AG09309 (cell line): ENCODE measurements at places on chromosomes 7 and 10.

GRCh38 chr7:111954474-111955381, 251.5 kb downstream of the DOCK4 start:
- DNase-seq = no peak

DNA sequence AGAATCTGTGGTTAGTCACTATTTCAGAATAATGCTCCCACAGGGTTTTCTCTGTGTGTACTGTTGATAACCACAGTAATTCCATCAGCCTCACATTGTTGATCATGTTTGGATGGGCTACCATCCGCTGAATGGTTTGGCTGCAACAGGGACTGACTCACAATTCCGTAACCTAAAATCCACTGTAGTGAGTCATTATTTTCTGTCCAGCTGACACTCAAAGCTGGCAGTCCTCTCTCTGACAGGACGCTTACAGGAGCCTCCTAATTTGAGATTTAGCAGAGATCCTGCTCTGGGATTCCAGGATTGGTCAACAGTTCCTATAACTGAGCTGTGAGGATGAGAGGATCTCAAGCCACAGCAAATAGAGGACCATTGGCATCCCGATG, 32.7 kb downstream of the VWA2 start:
- peak; percentile 86 for DNase-seq

DNA sequence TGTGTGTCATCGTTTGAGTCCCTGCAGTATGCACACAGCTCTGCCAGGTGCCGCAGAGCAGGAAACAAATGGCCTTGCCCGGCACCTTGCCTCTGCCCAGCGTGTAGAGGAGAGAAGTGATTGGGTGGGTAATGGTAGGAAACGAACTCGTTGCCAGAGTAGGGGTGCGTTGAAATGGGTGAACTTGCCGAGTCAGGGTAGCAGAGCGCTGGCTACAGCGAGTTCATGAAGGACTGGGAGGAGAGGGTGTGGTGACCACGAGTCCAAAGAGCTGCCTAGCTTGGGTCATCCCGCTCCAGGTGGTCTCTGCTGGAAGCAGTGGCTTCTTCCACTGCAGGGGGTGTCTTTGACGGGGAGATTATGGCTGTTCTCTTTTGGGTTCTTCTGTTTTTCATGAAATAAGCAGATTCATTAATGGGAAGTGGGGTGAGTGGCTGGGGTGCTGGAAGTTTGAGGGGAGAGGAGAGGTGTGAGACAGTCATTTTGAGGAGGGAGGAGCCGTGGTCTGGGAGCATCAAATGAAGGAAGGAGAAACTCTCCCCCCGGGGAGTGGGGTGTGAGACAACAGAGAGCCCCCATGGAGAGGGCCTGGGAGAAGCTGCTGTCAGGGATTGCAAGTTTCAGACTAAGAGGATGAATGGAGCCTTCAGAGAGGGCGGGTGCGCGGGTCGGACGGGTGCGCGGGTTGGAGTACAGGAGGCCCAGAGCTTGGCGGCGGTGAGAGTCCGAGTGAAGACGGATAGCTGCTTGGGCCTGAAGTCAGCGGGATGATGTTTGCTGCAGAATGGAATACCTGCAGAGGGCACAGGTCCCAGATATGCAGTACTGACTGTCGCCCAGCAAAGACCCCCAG, 26.2 kb downstream of the PPP2R2D start:
- no peak for DNase-seq

- DNase-seq = no peak
These were observed 3.1 kb upstream of the INPP5A start for GRCh38 chr10:132534391-132535064.

GRCh38 chr7:7566651-7567611, at the start of gene MIOS:
Gene MIOS, plus strand, starts transcription at chr7:7566884. Its CDS starts 5,592 bp downstream, at chr7:7572476.
- DNase-seq = no peak

- no peak for DNase-seq
These were observed 196.0 kb downstream of the RNLS start for GRCh38 chr10:88386821-88387773.

DNA sequence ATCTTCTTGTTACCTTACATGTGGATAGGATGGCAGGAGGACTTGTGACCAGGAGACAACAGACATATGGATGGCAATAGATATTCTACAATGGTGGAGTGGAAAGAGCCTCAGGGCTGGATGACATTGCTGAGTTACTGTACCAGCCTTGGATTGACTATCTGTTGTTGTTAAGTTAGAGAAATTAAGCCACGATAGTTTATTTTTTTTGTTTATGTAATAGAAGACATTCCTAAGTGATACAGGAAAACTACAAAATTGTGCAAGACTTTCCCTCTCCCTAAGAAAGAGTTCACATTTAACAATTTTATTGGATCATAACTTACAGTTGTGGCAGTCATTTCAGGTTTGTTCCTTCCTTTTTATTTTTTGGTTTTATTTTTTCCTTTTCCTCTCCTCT, 230.7 kb upstream of the CACNA2D1 start:
- no peak for DNase-seq

GRCh38 chr7:79823246-79823951, 311.2 kb upstream of the GNAI1 start:
- DNase-seq = peak; percentile 27

DNA sequence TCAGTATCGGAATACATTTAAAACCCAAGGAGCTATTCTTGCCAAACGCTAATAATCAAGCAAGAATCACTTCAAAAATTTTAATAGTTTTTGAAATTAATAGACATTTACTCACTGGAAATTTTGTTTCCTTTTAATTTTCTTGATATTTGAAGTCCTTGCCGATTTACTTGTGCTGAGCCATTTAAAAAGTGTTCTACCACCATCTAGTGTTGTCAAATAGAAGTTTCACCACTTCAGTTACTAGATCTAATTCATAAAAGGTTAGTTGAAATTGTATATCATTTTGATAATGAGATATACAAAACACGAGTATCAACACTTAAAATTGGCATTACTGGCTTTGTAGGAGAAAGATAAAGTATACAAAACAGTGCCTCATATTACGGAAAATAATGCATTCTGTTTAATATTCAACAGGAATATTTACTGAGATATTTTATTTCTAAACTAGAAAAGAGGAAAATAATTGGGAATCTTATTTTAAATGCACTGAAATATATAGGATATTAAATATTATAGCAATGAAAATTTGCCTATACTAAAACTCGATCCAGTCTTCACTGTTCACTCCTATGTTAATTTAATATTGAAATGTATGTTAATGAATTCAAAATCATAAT, 664.8 kb upstream of the SEMA3D start:
- DNase-seq = peak; percentile 27

GRCh38 chr7:155795951-155796350, 16.3 kb downstream of the SHH start:
- no peak for DNase-seq

GRCh38 chr7:157544226-157544625, 207.4 kb downstream of the DNAJB6 start:
- DNase-seq = no peak

GRCh38 chr10:73732931-73733623, 11.1 kb upstream of the SEC24C start:
- DNase-seq = no peak

- no peak for DNase-seq
These were observed 614.0 kb upstream of the AUTS2 start for GRCh38 chr7:68984306-68984705.

GRCh38 chr10:27297844-27298521, 57.4 kb upstream of the ACBD5 start:
- no peak for DNase-seq

DNA sequence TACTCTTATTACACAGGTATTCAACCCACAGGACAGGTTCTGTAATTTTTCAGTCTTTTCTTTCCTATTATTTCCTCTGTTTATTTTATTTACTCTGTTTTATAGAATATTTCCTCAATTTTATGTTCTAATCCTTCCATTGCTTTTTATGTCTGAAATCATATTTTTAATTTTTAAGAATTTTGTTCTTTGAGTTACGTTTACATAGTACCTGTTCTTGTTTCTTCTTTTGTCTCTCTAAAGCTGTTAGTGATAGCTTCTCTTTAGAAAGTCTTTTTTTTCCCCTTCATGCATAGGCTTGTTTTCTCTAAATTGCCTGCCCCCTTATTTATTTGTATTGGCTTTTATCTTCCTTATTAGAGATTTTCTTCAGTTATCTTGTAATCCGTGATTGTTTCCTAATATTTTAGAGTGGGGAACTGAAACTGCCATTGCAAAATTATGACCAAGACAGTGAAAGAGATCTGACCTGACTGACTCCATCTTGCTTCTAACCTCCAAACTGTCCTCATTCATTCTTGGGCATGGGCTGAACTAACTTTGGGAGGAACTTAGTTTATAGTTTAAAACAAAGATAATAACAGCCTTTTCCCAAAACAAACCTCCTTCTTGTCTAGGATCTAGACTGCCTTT, 187.6 kb downstream of the PFKFB3 start:
- no peak for DNase-seq

GRCh38 chr7:123665157-123665556, 9.5 kb downstream of the LMOD2 start:
- no peak for DNase-seq

GRCh38 chr7:37815671-37816371, 32.6 kb upstream of the NME8 start:
- DNase-seq = no peak

- DNase-seq = peak; percentile 37
These were observed 40.3 kb downstream of the CPVL start for GRCh38 chr7:29105752-29106668.

DNA sequence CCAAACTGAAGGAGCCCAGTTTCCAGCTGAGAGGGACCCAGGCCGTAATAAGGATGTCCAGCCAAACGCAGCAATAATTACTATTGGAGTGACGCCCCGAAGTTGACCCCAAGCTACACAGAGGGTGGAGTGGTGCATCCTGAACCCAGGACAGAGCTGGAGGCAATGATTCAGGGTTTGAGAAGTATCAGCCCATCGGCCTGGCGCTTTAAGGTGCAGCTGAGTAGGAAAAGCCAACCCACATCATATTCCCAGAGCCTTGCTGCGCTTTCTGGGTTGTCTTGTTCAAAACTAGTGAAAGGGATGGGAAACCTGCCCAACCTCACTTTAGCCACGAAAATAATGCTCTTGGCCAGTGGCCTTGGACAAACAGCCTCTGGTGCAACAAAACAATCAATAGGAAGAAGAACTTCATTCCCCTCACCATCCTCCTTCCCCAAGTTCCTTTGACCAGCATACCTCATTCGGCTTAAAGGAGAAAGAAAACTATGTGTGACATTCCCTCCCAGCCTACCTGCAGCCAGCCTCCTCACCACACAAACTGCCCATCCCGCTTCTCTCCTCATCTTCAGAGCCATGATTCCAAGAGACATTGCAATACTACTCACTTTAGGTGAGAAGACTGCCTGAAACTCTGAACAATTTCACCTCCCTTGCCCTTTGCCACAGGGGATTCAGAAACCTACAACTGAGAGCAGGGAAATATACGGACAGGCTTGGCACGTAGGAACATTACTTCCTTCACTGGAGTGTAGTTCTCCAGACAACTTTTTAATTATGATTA, 217.2 kb upstream of the MKLN1 start:
- no peak for DNase-seq

GRCh38 chr7:81884817-81885216, 115.0 kb upstream of the HGF start:
- no peak for DNase-seq

DNA sequence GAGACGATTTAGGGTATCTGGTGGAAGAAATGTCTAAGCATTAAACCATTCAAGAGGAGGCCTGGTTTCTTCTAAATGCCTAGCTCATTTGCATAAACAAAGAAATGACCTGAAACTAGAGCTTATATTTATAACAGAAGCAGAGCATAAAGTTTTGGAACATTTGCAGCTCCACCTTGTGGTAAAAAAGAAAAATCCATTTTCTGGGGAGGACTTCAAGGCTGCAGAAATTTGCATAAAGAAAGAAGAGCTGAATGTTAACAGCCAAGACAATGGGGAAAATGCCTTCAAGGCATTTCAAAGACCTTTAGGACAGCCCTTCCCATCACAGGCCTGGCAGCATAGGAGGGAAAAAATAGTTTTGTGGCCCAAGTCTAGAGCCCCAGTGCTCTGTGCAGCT, 362.0 kb downstream of the ZNF248 start:
- no peak for DNase-seq

- no peak for DNase-seq
These were observed 241.4 kb upstream of the PODXL start for GRCh38 chr7:131797841-131798240.

- DNase-seq = no peak
These were observed 165.8 kb downstream of the TCERG1L start for GRCh38 chr10:131145756-131146155.

DNA sequence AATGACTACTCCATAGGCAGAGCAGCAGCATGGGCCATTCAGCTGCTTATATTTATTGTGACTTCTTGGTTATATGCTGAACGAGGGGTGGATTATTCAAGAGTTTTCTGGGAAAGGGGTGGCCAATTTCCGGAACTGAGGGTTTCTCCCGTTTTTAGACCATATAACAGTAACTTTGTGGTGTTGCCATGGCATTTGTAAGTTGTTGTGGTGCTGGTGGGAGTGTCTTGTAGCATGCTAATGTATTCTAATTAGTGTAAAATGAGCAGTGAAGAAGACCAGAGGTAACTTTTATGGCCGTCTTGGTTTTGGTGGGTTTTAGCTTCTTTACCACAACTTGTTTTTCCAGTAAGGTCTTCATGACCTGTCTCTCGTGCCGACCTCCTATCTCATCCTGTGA, 139.6 kb downstream of the KLF6 start:
- no peak for DNase-seq

DNA sequence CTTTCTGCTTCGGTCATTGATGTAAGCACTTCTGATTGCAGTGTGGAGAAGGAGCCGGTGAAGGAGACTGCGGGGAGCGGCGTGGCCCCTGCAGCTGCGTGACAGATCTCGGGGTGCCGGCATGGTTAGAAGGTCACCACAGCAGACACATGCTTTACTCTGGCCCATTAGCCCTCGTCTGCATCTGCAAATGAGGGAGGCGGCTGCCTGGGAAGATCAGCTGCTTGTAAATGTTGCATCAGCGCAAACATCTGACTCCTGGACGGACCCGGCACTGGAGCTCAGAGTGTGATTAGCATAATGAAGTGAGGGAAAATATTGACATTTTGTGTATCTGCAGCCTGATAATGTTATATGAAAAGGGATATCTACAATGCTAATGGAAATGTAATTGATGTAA, 30.5 kb upstream of the MNX1 start:
- DNase-seq = no peak

DNA sequence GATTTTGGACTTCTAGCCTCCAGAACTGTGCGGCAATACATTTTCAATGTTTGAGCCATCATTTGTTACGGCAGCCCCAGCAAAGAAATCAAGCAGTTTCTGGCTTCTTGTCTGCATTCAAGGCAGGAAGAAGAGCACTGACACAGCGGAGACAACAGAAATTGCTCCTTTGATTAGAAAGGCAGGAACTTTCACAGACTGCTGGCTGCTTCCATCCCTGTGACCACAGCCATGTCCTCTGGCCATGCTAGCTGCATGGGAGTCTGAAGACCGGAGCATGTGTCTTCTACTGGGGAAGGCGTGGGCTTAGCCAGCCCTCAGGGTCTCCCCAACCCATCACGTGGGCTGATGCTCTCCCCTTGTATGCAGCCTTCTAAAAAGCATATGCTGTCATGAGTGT, 19.1 kb downstream of the C10orf71 start:
- no peak for DNase-seq

- DNase-seq = no peak
These were observed 4.0 kb downstream of the VENTX start for GRCh38 chr10:133241501-133242205.

GRCh38 chr10:97714401-97715258, 1.1 kb downstream of the MARVELD1 start:
- DNase-seq = no peak
